T-helper 22 cell (primary cell): ENCODE measurements at places on chromosomes 11 and 22.

DNA sequence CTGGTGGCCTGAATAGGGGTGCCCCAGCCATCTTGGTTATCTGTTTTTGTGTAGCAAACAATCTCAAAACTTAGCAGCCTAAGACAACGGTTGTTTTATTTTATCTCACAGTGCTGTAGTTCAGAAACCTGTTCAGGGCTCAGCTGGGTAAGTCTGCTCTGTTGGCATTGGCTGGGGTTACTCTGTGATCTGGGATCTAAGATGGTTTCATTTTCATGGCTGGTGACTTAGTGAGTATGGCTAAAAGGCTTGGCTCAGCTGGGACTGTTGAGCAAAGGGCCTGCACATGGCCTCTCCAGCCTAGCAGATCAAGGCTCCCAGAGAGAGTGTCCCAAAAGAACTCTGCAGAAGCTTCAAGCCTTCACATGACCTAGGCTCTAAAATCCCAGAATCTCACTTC lies 60.8 kb upstream of the POU2AF1 start:
- no peak for DNase-seq

- DNase-seq: no peak
Observed at GRCh38 chr11:32006799-32007388, 84.0 kb upstream of the RCN1 start.

- DNase-seq: peak; percentile 14
Observed at GRCh38 chr11:72721689-72722049, 30.5 kb downstream of the ARAP1 start.

GRCh38 chr11:32172848-32173834 lies 82.3 kb downstream of the RCN1 start:
- DNase-seq: no peak

DNA sequence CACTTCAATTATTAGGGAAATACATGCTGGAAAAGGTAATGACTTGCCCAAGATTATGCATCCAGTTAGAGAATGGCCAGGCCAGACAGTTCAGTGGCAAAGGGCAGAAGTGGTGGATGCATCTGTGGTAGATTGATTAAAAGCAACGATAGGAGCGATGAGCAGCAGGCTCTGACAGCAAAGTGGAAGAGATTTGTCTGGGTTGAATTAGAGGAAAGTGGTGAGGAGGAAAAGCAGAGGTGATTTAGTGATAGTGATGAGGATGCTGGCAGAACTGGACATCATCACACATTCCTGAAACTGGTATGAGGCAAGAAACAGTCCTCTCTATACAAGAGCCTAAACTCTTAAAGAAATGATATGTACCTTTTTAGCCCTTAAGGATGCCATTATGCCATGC lies 12.5 kb downstream of the HSD17B12 start:
- DNase-seq: no peak

GRCh38 chr22:17578136-17578754 lies 14.9 kb downstream of the SLC25A18 start:
- DNase-seq: no peak
